ENCODE measurements at places on chromosomes 4 and X.

- no peak for DNase-seq
Measured at GRCh38 chr4:4248885-4249203, 821 bp upstream of the TMEM128 start.

DNA sequence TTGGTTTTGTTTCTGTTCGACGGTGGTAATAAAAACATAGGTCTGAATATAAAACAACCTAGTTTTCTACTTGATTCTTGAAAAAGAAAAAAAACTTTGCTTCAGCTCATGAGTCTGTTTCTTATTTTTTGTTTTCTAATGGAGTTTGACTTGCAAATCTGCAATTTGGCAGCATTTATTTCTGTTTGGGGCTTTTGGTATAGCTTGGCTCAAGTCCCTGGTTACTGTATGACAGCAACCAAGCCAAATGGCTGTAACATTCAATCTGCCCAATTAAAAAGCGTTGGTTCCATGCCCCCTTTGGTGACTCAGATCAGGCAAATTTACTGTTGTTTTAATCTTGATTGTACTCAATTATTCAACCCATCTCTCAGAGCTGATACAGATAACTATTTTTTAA lies 263.4 kb downstream of the GRIA3 start:
- DNase-seq, result no peak

- DNase-seq, result no peak
Measured at GRCh38 chr4:84927428-84927827, 39.1 kb downstream of the WDFY3 start.

GRCh38 chr4:153564630-153565525 lies 98.7 kb downstream of the TMEM131L start:
- DNase-seq, result no peak

- DNase-seq, result no peak
Measured at GRCh38 chr4:168374772-168375523, 56.4 kb upstream of the DDX60 start.

DNA sequence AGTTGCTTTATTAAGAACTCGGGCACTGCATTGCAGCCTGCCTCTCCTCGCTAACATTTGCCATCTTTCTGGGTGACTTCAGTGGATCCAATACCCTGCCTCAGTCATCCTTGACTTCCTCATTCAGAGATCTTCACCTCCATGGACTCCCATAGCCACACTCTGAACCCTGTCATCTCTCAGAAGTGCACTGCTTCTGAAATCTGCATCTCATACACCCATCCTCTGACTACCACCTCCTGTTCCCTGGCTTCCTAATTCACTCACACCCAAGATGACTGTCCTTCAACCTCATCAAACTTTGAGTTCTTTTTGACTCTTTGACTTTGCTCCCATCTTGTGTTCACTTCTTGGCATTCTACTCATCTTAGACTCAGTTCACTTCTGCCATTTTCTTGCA lies 25.3 kb upstream of the CYBB start:
- DNase-seq, result no peak

GRCh38 chrX:37420756-37421155 lies 71.6 kb downstream of the PRRG1 start:
- DNase-seq, result no peak

DNA sequence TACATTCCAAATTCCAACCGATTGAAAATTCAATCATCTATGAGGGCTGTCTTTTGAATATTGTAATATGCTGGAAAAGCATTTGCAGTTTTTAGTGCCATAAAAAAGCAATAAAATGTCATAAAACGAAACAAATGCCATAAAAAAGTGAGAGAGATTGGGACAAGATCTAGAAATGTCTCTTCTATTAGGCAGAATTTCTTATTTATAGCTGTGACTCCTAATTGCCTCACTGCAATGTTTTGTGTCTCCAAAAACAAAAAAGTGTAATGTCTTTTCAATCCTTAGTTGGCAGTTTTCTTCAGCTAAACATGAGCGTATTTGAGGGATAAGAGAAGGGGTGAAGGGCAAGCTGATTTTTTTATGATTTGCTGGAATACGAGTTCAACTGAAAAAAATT lies 153.9 kb downstream of the NAF1 start:
- DNase-seq, result no peak

Data from liver (tissue), 10 donors.